ENCODE measurements at places on chromosomes 4 and X. TPM values are rescaled to one million over a fixed set of nuclear protein-coding genes. Genes with fewer than 3 reads are reported as not detected.

GRCh38 chrX:97820170-97820569 is 936.5 kb downstream of the RPA4 start:
- DNase-seq: no peak

GRCh38 chr4:40177591-40177990 is 19.2 kb upstream of the RHOH start:
- no peak for DNase-seq

GRCh38 chr4:144411700-144412099 is 234.3 kb upstream of the HHIP start:
- DNase-seq: no peak

GRCh38 chr4:175431694-175432093 is 380.4 kb downstream of the GPM6A start:
- DNase-seq: no peak

- no peak for DNase-seq
These were observed 1.8 kb downstream of the TTC29 start for GRCh38 chr4:146943691-146944375.

GRCh38 chrX:129845616-129846190 is 2.0 kb upstream of the ZDHHC9 start:
- DNase-seq: no peak

GRCh38 chrX:130262231-130262630 is 6.5 kb downstream of the ZNF280C start:
- no peak for DNase-seq

DNA sequence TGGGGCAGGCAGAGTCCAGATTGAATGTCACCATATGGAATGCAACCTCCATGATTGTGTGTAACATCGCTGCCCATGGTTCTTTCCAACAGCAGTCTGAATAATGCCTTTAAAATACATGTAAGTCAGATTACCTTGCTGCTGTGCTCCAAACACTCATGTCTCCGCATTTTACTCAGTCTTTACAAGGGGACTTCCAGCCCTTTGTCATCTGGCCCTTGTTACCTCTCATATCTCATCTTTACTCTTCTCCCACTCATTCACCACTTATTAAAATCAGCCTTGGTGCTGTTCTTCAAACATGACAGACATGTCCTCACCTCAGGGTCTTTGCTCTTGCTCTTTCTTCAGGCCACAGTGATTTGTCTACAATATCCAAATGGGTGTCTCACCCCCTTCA is 200.4 kb upstream of the GYPA start:
- no peak for DNase-seq

DNA sequence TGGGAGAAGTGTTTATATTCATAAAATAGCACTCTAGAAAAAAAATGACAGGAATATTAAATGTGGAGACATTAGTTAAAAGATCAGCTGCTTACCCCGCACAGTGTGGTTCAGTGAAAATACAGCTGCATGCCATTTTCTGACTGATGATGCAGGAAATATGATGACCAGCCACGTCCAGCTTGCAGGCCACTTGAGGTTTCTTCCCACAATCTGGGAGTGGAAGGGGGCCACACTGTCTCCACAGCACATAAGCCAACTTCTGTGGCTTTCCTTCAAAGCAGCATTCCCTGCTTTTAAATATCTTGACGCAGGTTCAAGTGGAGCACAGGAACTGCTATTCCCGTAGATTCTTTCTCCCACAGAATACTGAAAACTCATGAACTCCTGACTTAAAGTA is 173.4 kb upstream of the GALNT7 start:
- no peak for DNase-seq

DNA sequence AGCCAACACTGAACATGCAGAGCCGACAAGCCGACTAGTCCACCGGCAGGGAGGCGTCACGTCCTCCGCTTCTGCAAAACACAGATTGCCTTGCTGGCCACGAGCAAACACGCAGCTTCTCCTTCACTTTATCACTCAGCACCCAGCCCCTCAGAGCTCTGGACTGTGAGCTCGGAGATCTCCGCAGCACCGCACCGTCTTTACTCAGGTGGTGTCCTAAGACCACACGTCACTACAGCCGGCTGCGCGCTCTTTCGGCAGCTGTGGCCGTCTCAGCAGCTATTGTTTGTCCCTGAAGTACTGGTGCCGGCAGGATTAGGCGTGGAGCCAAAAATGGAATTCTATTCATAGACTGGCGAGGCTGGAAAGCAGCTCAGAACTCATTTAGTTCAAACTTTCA is 72.0 kb downstream of the FAT1 start:
- DNase-seq: peak; percentile 89

GRCh38 chr4:143768007-143768591 is 67.6 kb upstream of the FREM3 start:
- no peak for DNase-seq

- no peak for DNase-seq
These were observed 75.3 kb downstream of the TMEM144 start for GRCh38 chr4:158285429-158286216.

DNA sequence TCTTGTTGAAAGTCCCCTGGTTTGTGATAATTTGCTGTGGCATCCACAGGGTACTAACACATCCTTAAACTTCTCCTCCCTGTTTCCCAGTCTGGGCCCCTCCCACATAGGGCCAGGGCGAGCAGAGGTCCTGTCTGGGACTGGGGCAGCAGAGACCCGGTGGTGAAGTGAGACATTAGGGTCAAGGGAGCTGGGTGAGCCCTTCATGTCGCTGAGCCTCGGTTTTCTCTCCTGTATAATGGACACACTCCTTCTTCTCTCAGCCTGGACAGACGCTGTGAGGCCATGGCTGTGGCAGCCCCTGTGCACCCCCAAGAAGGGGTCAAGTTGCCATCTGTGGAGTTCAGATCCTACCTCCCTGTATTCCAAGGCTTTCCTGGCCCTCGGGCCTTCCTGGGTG is 33.0 kb upstream of the HMX1 start:
- no peak for DNase-seq

- no peak for DNase-seq
These were observed 133.3 kb downstream of the GATB start for GRCh38 chr4:151627491-151627890.

GRCh38 chrX:1481636-1482529 is 29.2 kb upstream of the ASMTL start:
- peak; percentile 87 for DNase-seq

DNA sequence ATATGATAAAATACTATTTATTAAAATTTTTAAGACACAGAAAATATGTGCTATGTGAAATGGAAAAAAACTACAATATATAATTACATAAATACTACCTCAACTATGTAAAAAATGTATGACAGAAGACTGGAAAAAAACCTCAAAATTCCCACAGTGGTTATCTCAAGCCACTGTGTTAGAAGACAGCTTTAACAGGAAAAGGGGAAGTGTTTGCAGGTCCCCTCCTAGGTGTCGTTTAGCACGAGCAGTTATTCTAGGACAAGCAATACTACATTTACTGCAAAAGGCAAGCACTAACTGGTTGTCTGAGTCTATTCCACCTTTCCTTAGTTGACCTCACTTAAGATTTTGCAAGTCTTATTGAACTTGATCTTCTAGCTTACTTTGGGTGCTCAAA is 44.9 kb upstream of the PHF8 start:
- DNase-seq: no peak

GRCh38 chr4:177313263-177313662 is 3.6 kb downstream of the NEIL3 start:
- DNase-seq: no peak

- DNase-seq: no peak
These were observed 201.7 kb downstream of the TBCK start for GRCh38 chr4:106114270-106114669.

DNA sequence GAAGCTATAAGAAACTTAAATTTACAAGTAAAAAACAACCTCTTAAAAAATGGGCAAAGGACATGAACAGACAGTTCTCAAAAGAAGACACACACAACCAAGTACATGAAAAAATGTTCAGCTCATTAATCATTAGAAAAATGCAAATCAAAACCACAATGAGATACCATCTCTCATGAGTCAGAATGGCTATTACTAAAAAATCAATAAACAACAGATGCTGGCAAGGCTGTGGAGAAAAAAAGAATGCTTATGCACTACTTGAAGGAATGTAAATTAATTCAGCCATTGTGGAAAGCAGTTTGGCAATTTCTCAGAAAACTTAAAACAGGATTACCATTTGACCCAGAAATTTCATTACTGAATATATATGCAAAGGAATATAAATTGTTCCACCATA is 666.3 kb upstream of the GRIA3 start:
- no peak for DNase-seq

DNA sequence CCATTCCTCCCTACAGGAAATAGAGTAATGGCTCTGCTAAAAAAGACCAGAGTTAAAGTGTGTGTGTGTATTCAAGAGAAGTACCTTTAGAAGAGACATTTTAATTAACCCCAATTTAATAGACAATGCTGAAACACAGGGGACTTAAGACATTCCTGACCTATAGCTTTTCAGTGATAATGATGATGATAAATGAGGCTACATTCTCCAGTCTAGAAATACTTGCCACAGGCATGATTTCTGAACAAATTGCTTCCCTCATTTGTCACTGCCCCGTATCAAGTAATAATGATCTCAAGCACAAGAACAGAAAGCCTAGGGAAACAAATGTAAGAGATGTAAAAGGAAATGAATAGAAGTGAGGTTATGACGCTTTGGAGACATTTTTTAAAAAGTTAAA is 117.1 kb downstream of the UNC5C start:
- DNase-seq: no peak

DNA sequence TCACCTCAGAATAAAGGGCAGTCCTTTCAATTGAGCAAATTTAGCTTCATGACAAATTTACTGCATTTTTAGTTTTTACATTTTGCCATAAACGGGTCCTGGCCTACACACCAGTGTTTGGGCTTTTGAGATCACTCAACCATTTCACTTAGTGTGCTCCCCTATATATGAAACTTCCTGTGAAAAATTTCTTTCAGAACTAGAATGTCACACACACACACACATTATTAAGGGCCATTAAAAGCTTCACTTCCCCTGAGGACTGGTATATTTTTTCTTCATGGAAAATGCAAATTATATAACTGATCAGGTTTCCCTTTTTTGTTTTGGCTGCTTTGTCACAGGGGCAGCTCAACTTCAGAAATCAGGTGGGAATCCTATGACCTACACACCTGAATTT is 206.5 kb downstream of the ENOX2 start:
- no peak for DNase-seq

DNA sequence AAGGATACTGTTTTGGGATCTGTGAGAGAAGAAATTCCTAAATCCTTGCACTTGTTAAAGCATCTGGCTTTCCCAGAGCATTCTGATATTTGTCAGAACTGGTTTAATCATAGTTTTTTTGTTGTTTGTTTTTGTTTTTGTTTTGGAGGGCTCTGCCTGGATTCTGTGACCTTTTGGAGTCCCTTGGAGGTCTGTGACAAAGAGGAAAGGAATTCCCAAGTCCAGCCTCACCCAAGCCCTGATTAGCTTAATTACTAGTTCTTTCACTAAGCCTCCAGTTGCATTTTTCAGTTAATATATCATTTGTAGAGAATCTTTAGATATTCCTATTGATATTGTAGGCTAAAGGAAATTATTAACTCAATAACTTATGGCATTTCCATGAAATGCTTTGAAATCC is 711 bp downstream of the ACE2 start:
- DNase-seq: no peak

GRCh38 chr4:56424176-56424575 is 11.2 kb downstream of the PPAT start:
- no peak for DNase-seq

GRCh38 chrX:3940000-3940610 is 226.7 kb upstream of the PRKX start:
- DNase-seq: no peak

DNA sequence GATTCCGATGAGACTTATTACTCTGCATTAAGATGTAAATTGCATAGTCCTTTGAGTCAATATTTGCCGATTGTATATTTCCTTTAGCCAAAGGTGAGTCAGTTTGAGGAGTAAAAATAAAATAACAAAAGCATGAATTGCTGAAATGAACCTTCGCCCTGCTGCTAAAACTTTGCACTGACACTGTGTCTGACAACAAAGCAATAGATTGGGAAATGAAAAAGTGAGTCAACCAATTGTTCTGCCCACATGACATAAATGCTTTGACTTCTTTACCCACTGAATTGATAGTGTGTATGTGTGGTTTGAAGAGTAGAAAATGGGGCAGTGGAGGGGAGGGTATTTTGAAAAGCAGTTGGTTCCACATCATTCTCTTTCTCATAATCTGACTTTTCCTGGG is 88.4 kb upstream of the AFF2 start:
- DNase-seq: no peak

GRCh38 chrX:7946960-7947359 is 19.7 kb upstream of the PNPLA4 start:
- no peak for DNase-seq

GRCh38 chrX:15854080-15854655 is 445 bp downstream of the AP1S2 start:
- DNase-seq: peak; percentile 66

DNA sequence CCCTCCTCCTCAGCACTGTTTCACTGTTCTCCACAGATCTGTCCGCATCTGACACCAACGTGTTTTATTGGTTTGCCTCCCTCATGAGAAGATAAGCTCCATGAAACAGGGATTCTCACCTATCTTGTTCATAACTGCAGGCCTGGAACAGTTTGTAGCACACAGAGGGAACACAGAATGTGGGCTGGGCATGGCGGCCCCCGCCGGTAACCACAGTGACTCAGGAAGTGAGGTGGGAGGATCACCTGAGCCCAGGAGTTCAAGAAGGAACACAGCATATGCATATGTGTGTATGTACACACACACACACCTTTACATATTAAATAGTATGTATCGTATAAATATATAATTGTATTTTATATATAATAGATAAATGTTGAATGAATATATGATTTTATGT is 168.6 kb downstream of the AFAP1 start:
- DNase-seq: no peak

DNA sequence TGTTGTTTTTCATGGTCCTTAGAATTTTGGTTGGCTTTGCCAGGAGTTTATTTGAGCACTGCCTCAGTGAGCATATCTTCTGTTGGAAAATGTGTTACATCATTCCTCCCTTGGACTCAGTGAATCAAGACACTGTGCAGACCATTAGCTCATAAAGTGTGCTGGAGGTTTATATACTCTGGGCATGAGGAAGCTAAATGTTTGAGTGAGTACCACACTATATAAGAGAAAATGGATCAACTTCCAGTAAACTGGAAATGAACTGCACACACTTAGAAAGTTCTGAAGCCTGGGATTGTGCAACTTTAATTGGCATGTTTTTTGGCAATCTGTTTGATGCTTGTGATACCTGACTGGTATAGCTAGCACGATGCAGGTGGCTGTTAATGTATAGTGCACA is 75.9 kb downstream of the LIMCH1 start:
- DNase-seq: peak; percentile 41

PLRG1 gene
- total RNA-seq: 38.6 TPM

ITIH6 gene
- total RNA-seq: not detected

CENPE gene
- 49.3 TPM for total RNA-seq

ALAS2 gene
- not detected for total RNA-seq

JADE3 gene
- 5.5 TPM for total RNA-seq

SPANXC gene
- not detected for total RNA-seq

INPP4B gene
- 20.9 TPM for total RNA-seq

TKTL2 gene
- total RNA-seq: not detected

DAPP1 gene
- total RNA-seq: 0.18 TPM

GDPD2 gene
- total RNA-seq: not detected

TMPRSS11F gene
- total RNA-seq: not detected
